ENCODE measurements at places on chromosomes 16 and 17.
A peak's percentile ranks its signal among the peaks of the same experiment; 100 is the strongest.

DNA sequence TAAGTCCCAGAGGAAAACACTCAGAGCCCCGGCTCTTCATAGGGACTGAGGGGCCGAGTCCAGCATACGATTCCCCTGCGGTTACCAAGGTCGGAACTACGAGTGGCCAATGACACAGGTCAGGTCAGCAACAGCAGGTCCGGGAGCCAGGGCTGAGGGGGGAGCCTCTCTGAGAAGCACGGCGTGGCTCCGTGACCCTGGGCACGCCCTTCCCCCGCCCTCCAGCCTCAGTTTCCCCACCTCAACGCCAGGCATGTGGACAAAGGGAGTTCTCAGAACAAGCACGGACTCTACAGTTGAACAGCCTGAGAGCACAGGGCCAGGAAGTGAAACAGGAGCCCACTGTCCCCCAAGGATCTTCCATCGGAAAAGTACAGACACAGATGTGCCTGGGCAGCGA, 25.6 kb downstream of the TPSD1 start:
- DNase-seq: no peak

GRCh38 chr16:48524348-48525200, 85.4 kb downstream of the N4BP1 start:
- no peak for DNase-seq

- peak; percentile 22 for DNase-seq
These were observed 31.2 kb downstream of the CTU2 start for GRCh38 chr16:88737298-88738150.

GRCh38 chr17:62750631-62751051, 57.5 kb downstream of the MARCHF10 start:
- DNase-seq: peak; percentile 42

GRCh38 chr16:88295671-88296436, 86.9 kb upstream of the ZNF469 start:
- DNase-seq: no peak

GRCh38 chr16:11670171-11671131, 2.2 kb downstream of the SNN start:
- no peak for DNase-seq

DNA sequence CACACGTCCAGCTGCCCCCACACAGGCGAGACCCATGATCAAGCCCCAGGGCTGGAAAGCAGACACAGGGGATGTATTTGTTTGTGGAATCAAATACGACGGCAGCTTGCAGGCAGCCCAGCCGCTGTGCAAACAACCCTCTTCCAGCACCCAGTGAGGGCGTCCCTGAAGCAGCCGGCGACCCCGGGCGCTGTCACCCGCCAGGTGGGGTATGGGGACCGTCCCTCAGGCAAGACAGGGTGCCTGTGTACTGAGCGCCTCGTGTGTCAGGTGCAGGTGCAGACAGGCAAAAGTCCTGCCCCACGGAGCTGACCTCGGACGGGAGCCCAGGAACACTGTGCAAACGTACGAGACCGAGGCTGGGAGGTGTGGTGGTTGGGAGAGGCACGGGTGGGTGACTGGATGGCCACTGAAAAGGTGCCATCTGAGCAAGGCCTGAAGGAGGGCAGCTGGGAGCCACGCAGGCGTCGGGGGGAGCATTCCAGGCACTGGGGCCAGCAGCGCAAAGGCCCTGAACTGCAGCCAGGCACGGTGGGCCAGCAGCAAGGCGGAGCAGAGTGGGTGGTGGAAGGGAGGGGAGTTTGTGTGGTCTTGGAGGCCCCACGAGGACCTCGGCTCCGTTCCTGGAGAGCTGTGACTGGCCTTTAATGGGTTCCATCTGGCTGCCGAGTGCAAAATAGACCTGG, 48.5 kb downstream of the CBFA2T3 start:
- peak; percentile 69 for DNase-seq

GRCh38 chr16:23484510-23485256, 25.6 kb downstream of the GGA2 start:
- DNase-seq: no peak

DNA sequence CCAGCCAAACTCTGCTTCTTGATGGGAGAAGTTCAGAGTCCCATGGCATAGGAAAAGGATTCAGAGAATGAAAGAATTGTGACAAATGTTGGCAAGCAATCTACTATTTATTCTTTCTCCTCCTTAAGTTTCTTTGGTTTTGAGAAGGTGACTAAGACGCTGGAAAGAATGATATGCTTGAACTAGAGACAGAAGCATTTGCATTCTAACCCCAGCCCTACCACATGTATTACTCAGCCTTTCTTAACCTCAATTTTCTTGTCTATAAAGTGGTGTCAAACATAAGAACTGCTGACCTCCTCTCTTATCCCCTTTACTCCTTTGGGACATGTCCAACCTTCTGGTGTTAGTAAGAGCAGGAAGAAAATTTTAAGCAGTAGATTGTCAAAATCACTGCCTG, 124.7 kb downstream of the HS3ST2 start:
- DNase-seq: no peak

DNA sequence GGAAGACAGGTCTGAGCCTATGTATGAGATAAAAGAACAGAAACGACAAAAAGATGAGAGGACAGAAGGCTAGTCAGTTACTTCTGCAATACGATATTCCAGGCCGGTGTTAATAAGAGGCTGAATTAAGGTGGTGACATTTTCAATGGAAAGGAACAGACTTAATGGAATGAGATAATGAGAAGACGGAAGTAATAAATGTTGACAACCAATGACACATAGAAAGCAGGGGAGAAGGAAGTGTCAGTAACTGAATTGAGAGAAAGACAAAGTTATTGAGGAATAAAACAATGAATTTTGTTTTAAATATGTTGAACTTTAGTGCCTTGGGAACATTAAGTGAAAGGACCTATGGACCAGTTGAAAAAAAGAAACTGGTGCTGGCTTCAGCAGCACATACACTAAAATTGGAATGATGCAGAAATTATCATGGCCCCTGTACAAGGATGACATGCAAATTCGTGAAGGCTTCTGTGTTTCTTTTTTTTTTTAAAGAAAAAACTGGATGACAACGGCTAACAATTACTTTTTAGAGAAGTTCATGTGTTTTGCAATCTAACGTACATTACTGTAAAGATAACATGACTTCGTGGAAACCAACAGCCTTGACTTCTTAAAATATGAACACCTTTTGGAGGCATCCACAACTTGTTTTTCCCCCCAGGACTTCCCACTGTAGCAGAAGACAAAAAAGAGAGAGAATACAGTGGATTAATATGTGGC, 18.5 kb upstream of the CPD start:
- DNase-seq: no peak

DNA sequence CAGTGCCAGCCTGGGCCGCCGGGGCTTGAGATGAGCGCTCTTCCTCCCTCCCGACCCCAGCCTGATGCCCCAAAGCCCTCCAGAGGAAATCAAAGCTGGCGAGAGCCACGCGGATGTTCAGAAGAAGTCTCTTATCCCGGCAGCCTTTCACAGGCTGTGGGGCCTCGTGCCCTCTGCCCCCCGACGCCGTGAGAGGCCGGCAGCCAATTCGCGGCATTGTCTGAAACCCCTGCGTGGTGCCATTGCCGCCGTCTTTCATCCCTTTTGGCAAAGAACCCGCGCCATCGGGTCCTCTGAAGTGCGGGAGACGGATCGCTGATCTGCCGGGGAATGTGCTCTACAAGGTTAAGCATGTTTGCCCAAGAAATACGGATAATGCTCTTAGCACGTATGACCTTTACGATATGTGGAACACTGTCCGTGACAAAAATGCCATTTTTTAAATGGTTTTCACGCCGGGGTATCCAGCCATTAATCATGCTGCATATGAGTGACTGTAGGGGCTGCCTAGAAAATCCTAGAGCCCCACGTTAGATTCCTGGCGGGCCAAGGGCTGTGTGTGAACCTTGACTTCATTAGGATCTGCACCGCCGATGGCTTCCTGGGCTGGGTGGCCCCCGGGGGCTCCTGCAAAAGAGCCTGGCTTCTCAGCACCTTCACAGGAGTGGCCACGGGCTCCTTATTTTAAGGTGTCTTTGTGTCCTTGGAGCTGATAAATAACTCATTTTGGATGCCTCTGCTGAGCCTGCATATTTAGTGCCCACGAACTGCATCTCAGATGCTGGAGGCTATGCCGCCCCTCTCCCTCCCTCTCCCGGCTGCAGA, 165.1 kb upstream of the TNRC6C start:
- no peak for DNase-seq

DNA sequence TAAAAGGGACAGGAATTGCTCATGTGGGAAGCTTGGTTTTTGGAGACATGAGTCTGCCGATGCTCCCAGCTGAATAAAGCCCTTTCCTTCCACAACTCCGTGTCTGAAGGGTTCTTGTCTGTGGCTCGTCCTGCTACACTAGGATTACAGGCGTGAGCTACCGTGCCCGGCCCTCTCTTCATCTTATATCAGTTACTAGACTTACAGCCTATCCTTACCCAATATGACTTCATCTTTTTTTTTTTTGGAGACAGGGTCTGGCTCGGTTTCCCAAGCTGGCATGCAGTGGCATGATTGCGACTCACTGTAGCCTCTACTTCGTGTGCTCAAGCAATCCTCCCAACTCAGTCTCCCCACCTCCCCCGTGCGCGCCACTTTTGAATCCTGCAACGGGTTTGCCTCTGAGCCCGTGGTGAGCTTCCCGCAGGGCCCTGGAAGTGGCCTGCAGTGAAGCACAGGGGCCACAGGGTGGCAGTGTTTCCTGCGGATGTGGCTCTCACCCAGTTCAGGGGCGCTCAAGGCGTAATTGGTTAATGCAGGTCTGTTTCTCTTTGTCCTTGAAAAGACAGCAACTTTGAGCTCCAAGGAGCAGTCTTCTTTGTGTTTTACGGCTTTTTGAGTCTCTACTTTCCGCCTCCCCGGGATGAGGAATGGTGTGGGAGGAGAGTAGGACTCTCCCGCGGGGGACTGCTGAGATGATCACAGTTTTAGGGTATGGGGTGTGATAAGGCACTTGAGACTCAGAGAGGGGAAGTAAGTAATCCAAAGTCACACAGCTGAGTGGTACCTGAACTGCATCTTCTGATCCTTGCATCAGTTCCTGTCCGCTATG, 22.7 kb upstream of the GPRC5B start:
- peak; percentile 74 for DNase-seq

GRCh38 chr16:69709456-69710084, 16.8 kb downstream of the NQO1 start:
- DNase-seq: peak; percentile 60

DNA sequence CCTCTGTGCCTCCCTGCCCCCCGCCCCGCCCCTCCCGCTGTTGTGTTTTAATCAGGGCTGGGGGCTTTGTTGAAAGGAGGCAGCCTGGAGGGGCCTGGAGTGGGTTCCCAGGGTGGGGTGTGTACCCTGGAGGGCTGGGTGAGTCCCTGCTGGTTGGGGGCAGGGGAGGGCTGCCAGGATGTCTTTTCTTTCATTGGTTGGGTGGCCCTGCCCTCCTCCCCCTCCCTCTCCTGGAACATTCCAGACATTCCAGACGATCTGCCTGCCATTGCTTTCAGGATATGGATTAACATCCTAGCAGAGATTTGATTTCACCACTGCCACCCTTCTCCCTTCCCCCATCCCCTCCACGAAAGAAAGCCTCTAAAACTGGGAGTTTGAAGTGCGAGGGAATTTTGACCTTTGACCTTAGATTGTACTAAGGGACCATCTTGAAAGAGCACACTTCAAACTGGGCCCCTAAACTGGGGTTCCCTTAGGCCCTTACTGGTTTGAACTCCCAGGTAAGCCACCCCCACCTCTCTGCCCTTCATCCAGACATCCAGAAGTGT, 25.3 kb downstream of the IGF2BP1 start:
- no peak for DNase-seq

DNA sequence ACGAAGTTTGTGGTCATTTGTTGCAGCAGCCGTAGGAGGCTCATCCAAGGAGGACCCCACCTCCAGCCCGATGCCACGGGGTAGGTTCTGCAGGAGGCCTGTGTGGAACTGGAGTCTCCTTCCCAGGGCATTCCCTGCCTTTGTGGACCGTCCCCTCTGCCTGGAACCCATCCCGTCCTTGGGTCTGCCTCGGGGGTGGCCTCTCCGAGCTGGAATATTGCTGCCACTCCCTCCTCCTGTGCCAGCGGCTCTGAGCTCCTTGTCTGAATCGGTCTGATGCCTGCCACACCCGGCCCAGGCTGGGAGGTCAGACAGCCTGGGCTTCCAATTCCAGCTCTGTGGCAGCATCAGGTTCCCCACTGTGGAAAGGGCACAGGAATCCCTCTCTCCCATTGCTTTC, 18.8 kb downstream of the DOC2B start:
- no peak for DNase-seq

DNA sequence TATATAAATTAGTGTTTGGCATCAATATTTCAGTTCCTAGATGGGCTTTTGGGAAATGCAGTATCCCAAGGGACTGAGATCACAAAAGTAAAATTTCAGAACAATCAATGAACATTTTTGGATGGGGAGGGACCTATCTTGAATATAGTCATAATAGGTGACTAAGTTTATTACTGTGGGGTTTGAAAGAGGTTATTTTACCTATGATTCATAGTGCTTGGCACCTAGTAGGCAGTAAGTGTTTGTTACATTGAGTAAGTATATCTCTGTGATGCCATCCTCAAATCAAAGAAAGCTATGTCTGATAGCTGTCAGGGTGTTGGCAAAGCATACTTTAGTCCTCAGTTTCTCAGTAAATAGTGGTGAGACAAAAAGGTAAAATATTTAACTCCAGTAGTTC, 36.9 kb downstream of the ZNF207 start:
- no peak for DNase-seq

GRCh38 chr16:15715221-15715620, 65.2 kb downstream of the NDE1 start:
- DNase-seq: no peak

DNA sequence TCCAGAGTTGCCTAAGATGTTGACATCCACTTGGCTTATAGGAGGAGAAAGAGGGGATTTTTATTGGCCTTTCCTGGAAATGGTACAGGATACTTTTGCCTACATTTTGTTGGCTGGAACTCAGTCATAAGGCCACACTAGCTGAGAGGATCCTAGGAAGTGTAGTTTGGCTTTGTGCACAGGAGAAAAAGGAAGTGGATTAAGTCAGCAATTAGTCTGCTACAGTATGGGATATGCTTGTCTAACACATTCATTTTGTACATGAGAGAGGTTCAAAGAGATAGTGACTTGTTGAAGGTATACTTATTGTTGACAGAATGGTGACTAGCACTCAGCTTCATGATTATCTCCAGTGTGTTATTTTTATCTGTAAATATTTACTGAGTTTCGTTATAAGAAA, 10.3 kb downstream of the UTP18 start:
- no peak for DNase-seq

- peak; percentile 27 for DNase-seq
These were observed at the start of gene SPNS2 for GRCh38 chr17:4498461-4499397. Gene SPNS2 (plus strand): TSS chr17:4498881. CDS start chr17:4499048, 167 bp downstream.

DNA sequence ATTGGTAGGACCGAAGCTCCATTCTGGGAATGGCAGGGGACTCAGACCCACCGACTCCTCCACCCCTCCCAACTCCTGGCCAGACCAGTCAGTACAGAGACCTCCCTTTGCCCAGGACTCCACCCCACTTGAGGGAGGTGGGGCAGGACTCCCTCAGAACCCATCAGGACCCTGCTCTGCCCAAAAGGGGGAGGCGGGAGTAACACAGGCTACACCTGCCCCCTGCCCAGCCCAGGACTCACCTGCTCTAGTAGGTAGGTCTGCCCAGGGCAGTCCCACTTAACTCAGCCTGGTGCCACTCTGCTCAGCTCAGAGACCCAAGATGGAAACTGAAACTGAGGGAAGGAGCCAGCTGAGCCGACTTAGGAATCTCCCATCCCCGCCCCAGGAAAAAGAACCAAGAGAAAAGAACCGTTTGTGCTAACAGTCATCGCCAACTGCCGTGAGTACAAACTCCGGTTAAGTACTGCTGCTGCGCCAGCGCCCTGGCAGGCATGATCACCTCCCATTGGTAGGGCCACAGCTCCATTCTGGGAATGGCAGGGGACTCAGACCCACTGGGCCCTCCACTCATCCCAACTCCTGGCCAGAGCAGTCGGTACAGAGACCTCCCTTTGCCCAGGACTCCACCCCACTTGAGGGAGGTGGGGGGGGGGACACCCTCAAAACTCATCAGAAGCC, 503 bp downstream of the DHX58 start:
- DNase-seq: no peak
